ENCODE measurements at places on chromosomes 13 and 19.

DNA sequence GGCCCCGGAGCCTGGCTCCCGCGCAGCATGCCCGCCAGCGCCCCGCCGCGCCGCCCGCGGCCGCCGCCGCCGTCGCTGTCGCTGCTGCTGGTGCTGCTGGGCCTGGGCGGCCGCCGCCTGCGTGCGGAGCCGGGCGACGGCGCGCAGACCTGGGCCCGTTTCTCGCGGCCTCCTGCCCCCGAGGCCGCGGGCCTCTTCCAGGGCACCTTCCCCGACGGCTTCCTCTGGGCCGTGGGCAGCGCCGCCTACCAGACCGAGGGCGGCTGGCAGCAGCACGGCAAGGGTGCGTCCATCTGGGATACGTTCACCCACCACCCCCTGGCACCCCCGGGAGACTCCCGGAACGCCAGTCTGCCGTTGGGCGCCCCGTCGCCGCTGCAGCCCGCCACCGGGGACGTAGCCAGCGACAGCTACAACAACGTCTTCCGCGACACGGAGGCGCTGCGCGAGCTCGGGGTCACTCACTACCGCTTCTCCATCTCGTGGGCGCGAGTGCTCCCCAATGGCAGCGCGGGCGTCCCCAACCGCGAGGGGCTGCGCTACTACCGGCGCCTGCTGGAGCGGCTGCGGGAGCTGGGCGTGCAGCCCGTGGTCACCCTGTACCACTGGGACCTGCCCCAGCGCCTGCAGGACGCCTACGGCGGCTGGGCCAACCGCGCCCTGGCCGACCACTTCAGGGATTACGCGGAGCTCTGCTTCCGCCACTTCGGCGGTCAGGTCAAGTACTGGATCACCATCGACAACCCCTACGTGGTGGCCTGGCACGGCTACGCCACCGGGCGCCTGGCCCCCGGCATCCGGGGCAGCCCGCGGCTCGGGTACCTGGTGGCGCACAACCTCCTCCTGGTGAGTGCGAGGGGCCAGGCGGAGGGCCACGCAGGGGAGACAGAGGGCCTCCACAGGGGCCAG, at the start of gene KL:
TSS of gene KL (plus strand) at position 10 of the 909 bp plus-strand sequence. CDS start at position 28, 18 bp downstream.
- peak; percentile 66 for DNase-seq

GRCh38 chr19:45137179-45137761, 23.5 kb downstream of the NKPD1 start:
- peak; percentile 73 for DNase-seq

GRCh38 chr13:27172495-27172842, 858 bp upstream of the USP12 start:
- DNase-seq, result no peak

DNA sequence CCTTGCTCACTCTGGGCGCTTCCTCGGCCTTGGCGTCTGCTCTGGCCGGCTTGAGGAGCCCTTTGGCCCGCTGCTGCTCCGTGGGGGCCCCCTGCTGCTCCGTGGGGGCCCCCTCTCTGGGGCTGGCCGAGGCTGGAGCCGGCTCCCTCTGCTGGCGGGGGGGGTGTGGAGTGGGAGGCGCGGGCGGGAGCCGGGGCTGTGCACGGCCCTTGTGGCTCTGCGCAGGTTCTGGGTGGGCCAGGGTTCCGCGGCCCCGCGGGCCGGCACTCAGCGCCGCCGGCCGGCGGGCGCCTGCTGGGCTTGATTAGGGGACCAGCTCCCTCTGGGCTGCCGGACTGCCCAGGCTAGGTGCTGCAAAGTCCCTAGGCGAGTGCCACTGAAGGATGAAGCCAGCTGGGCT, 436.2 kb downstream of the SLITRK6 start:
- DNase-seq, result no peak

- DNase-seq, result no peak
Measured at GRCh38 chr19:14577885-14578427, 4.9 kb upstream of the CLEC17A start.

DNA sequence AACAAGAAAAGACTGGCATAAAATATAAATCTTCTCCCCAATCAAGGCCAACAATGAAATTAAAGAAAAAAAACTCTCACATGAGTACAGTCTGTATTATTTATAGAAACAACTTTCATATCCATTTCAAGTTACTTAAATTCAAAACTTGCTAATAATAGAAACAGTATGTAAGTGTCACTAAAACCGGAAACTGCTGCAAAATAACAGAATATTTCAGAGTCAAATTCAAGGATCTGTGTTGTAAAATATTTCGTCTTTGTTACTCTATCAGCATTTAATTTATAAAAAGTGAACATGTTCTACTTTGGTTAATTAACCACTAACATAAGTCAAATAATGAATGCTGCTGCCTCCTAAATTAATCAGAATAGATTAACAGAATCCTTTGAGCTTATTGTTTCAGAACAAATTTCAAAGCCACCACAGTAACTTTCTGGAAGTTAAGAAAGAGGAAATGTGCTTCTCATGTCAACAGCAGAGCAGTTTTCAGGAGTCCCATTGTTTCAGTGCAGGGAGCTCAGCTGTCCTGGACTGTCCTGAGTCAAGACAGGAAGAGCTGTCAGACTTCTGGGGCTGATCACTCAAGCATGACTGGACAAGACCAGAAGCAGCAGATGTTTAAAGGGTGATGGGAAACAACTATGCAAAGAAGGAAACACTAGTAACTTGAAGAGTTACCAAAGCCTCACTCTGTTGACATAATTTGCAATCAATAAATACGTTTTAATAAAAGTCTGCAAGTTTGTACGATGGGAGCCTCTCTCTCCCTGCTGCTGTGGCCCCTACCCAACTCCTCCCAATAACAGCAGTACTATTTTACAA, 76.9 kb downstream of the FOXO1 start:
- peak; percentile 52 for DNase-seq
